ENCODE measurements at places on chromosomes 16 and 17.

DNA sequence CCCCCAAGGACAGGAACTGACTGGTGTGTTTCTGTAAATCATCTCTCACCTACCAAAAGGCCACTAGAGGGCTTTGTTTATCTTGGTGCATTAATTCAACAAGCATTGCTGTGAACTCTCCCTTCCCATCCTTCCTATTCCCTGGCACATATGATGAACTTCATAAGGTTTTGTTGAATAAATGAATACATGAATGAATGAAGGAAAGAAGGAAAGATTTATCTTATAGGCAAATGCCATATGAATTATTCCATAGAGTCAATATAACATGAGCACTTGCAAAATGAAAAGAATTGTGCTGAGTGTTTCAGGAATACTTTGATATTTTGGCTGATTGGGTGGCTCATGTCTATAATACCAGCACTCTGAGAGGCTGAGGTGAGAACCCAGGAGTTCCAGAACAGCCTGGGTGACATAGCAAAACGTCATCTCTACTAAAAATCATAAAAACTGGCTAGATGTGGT is 4.3 kb downstream of the SPDYE4 start:
- peak; percentile 28 for DNase-seq

GRCh38 chr17:21204935-21205334 is 9.0 kb downstream of the TMEM11 start:
- no peak for DNase-seq

DNA sequence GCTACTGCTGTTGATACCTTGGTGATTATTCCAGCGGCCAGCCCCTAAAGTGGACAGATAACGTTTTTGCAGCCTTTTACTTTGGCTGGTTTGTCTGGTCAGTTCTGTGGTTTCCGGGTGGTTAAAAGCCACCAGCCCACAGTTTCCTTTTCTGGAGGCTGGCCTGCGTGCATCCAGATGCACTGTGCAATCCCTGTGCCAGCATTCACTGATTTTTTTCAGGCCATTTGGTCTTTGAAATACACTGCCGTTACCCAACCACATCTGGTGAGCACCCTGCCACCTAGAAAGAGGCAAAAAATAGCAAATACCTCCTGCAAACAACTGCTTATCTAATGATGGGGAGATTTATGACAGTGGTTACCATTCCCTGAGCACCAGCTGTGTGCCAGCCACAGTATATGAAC is 797 bp downstream of the NUDT7 start:
- peak; percentile 45 for DNase-seq

- no peak for DNase-seq
Observed at GRCh38 chr16:4519274-4520058, 19.1 kb downstream of the CDIP1 start.

DNA sequence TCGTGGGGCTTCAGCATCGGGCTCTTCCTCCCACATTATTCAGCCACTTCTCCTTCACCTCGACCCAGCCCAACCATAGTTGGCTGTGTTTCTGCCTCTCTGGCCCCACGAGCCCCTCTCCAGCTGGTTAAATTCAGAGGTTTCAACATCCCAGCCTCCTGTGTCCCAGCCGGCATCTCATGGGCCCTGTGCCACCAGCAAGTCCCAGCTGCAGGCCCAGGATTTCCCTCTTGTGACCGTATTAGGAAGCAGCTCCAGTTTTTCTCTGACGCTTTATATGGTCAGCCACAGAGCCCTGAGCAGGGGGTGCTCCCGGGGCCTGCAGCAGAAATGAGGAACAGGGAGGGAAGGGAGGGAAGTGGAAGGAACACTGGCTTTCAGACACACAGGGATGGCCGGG is 27.4 kb downstream of the MYH11 start:
- DNase-seq = peak; percentile 50

GRCh38 chr16:24677388-24677787 is 52.1 kb upstream of the TNRC6A start:
- DNase-seq = no peak

GRCh38 chr17:50171371-50172071 is 5.7 kb downstream of the SGCA start:
- DNase-seq = no peak

DNA sequence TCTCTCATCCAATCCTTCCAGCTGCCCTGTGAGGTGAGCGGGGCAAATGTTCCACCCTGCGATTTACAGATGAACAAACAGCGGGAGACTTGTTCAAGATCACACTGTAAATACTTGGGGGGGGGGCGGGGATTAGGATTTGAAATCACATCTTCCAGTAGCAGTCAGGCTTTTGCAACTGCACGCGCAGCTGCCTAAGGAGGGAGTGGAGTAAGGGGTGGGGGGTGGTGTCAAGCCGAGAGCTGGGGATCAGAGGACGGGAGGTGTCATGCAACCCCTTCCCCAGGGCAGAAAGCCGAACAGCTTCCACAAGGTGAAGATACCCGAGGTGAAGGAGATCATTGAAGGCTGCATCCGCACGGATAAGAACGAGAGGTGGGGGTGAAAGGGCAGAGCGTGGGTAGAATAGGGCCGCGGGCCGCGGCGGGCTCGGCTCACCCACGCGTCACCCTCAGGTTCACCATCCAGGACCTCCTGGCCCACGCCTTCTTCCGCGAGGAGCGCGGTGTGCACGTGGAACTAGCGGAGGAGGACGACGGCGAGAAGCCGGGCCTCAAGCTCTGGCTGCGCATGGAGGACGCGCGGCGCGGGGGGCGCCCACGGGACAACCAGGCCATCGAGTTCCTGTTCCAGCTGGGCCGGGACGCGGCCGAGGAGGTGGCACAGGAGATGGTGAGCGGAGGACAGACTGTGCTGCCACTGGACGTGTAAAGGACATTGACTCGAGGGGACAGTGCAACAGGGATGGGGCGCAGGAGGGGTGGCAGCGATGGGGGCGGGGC is 4.6 kb downstream of the WNK4 start:
- DNase-seq = no peak

DNA sequence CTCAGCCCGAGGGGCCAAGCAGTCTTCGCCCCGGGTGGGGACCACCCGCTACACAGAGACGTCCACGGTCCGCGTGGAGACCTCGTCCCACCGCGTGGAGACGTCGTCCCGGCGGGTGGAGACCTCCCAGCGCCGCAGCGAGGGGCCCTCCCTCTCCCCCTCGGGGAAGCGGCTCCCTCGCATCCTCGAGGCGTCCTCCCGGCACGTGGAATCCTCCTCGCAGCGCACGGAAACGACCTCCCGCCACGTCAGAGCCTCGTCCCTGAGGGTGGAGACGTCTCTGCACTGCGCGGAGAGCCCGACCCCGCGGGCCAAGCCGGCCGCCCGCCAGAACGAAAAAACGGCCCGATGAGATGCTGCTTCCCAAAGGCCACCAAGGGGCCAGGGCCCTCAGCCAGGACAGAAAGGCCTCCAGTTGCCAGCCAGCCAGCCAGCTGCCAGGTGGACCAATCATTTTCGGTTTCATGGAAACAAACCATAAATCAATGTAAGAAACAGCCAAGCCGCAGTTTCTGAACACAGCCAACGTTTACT is 424 bp downstream of the C17orf100 start:
- DNase-seq = no peak

DNA sequence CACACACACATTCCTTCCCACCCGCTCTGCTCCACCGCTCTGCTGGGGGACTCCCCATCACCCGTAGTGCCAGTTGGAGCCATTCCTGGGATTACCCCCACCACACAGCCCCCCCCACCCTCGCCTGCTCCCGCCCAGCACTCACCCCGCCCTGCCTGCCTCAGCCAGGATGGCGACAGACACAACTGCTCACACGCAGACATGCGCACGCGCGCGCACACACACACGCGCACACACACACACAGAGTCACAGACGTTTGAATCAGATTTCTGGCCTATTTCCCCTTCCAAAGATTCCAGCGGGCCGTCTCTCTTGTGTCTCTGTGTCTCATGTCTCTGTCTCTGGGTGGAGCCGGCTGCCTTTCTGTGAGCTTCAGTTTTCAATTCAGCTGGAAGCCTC is 4.4 kb downstream of the CACNA1G start:
- peak; percentile 88 for DNase-seq

GRCh38 chr17:13885550-13885949 is 183.8 kb upstream of the COX10 start:
- DNase-seq = no peak

All from AG08395 (cell line).